H54 (cell line): ENCODE measurements at places on chromosomes 1 and 21.

DNA sequence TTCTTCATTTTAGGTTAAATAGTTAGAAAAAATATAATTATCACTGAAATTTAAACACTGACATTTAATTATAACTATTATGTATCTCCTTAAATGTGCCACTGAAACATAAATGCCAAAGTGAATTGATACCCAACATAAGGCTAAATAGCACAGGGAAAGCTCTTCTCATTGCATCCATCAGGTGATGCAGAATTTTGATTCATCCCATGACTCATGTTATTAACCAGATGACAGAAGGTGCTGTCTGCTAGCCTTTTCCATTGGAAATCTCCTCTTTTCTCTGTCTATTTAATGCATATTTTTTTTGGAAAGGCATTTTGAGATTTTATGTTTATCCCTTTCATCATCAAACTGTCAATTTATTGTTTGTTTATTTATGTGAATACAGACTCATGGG lies 136.8 kb downstream of the KCNK2 start:
- no peak for DNase-seq

GRCh38 chr1:156608981-156609380 lies 7.7 kb upstream of the GPATCH4 start:
- DNase-seq = no peak

- peak; percentile 35 for DNase-seq
Observed at GRCh38 chr1:7046314-7046713, 261.1 kb downstream of the CAMTA1 start.

- DNase-seq = no peak
Observed at GRCh38 chr1:31036749-31037500, 28.6 kb downstream of the PUM1 start.

DNA sequence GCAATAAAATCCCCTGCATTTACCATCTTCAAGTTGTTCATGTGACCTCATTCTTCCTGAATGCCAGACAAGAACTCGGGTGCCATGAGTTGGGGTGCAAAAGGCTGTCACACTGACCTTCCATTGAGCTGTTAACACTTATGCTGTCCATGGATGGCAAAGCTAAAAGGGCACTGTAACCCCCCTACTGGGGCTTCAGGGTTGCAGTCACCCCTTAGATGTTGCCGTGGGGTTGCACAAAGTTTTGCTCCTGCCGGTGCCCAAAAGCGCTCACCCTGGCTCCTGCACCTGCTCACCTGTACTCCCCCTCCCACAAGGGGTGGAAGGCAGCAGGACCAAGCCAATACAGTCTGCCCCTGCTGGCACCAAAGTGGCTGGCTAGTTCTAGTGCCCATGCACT lies 208.2 kb downstream of the RHOU start:
- DNase-seq = no peak
